ENCODE measurements at places on chromosomes 3 and 15. TPM values are rescaled to one million over a fixed set of nuclear protein-coding genes. Genes with fewer than 3 reads are reported as not detected.

The POC1A gene
- total RNA-seq, result 19.8 TPM

The CHRNA5 gene
- total RNA-seq, result 34.3 TPM

The EHD4 gene
- total RNA-seq, result 10.0 TPM

The GOLGA8J gene
- total RNA-seq, result not detected

The C3orf20 gene
- total RNA-seq, result 0.08 TPM

The MITF gene
- 6.6 TPM for total RNA-seq

The WHAMM gene
- 7.6 TPM for total RNA-seq

The ROPN1 gene
- not detected for total RNA-seq

The PDZRN3 gene
- total RNA-seq, result not detected

The TUSC7 gene
- not detected for total RNA-seq

The CCR8 gene
- total RNA-seq, result not detected

The LRRC3B gene
- total RNA-seq, result not detected

The ADIPOQ gene
- not detected for total RNA-seq

The CNTN3 gene
- total RNA-seq, result not detected

The KIF23 gene
- 79.7 TPM for total RNA-seq

The CYP1A2 gene
- total RNA-seq, result not detected

The TIPARP gene
- 77.1 TPM for total RNA-seq

The PTH1R gene
- 1.1 TPM for total RNA-seq

The IL5RA gene
- not detected for total RNA-seq

The FOXB1 gene
- not detected for total RNA-seq

The SMC4 gene
- total RNA-seq, result 74.3 TPM

The CACNA1D gene
- 1.2 TPM for total RNA-seq

The CGNL1 gene
- 0.81 TPM for total RNA-seq

The CELF6 gene
- 0.12 TPM for total RNA-seq

The ITIH1 gene
- total RNA-seq, result not detected

The GHSR gene
- not detected for total RNA-seq

The ASB14 gene
- total RNA-seq, result not detected

The GPR160 gene
- total RNA-seq, result 1.9 TPM

The ZNF80 gene
- total RNA-seq, result not detected

The SPG21 gene
- total RNA-seq, result 130 TPM

The GAP43 gene
- 0.15 TPM for total RNA-seq

The AADACL2 gene
- not detected for total RNA-seq

The MAGI1 gene
- total RNA-seq, result 4.0 TPM

Measured in A549 treated with Hydrocortisone at 1 μM for 4 hours (cell line).